GOT3 (cell line): ENCODE measurements at places on chromosomes 7 and 10.

GRCh38 chr10:43884501-43885105 lies 235.9 kb upstream of the ZNF32 start:
- no peak for DNase-seq

- no peak for DNase-seq
Observed at GRCh38 chr10:93406364-93407145, 75.6 kb downstream of the MYOF start.

- DNase-seq = no peak
Observed at GRCh38 chr7:69603937-69604494, 5.7 kb downstream of the AUTS2 start.

GRCh38 chr10:103905441-103905840 lies 12.5 kb downstream of the STN1 start:
- DNase-seq = no peak

GRCh38 chr7:64947252-64948000 lies 43.4 kb downstream of the ZNF117 start:
- no peak for DNase-seq

- DNase-seq = no peak
Observed at GRCh38 chr7:116259871-116260440, 49.6 kb downstream of the TES start.

DNA sequence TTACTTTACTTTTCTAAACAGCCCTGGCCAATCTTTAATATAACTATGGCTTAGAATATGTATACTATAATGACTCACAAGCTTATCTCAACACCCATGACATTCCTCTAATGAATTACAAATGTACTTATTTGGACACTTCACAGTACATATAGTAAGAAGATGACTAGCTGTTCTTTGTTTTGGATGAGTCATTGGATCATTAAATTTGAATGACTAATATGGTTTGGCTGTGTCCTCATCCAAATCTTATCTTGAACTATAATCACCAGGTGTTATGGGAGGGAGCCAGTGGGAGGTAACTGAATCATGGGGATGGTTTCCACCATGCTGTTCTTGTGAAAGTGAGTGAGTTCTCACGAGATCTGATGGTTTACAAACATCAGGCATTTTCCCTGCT lies 807.5 kb upstream of the SORCS1 start:
- no peak for DNase-seq

GRCh38 chr7:158321056-158321700 lies 266.4 kb downstream of the PTPRN2 start:
- no peak for DNase-seq

DNA sequence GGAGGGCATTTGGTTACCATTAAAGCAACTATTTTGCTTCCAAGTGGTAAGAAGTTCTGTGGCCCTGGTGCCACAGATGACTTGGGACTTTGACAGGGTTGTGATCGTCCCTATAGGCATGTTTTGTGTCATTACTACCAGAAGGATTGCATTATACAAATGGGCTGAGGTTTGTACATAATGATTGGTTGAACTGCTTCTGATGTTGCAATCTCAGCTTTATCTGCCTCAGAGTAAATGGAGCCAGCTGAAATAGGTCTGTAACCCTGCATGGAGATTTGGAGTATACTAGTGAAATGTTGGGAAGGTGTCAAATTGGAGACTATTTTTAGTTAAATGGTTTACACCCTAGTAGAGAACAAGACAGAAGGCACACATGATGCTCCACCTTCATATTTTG lies 46.1 kb upstream of the SEPTIN7 start:
- DNase-seq = no peak

DNA sequence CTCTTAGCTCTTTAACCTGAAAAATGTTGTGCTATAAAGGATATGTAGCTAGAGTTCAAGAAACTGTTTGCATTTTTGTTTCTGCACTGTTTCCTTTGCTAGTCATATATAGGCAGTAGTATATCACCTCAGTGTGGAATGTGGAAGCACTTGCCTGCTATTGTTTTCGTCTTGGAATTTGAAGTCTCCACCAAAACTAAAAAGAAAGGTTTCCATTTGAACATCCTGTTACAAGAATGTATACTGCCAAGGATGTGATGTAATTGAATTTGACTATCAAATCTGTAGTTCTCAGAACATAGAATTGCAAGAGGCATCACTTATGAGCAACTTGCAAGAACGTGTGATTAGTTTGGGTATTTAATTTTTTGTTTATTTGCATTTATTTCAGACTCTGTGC lies 51.1 kb upstream of the MEOX2 start:
- no peak for DNase-seq

DNA sequence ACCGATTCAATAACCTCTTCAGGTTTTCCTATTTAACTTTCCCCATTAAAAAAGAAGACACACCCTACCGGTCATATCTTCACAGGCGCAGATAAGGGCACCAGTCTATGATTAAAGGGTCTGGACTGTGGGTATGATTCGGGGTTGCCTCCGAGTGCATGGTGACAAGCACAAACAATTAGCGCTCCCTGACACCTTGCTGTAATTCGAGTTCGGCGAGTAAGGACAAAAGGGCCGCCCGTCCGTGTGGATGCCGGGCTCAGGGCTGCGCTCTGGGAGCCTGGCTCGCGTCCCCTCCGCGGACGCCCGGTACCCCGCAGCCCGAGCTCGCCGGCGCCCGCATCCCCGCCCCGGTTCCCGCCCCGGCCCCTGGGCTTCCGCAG lies 111.9 kb upstream of the RHEB start:
- DNase-seq = no peak

DNA sequence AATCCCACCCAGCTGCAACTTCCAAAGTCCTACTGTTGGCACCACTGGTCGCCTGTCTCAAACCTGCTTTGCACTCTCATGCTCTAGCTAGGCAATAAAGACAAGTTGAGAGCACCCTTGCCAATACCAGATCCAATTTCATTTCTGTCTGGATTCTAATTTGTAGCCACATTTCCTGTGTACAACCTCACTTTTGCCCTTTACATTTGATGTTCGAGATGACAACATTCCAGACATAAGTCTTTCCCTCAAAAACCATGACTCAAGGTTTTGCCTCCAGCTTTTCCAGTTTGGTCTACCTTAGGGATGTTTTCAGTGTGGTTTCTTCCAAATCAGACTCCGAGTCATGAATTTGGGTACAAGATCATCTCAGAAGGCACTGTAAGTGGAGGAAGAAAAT lies 309.0 kb downstream of the GPAM start:
- DNase-seq = no peak

DNA sequence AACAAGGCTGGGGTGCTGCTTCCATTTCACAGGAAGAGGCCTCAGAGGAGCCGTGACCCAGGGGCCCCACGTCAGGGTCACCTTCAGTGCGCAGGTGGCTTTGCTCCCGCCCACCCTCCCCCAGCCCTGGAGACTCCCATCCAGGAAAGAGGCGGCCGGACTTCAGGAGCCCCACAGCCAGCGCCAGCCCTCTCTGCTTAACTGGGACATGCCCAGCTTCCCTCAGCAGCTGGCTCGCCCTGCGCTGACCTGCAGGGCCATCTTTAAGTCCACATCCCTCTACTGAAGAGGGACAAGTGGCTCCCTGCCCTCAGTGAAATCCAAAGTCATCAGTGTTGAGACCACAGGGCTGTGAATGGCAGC lies 141.9 kb upstream of the PPP2R2D start:
- DNase-seq = no peak
